NCI-H146 (cell line): ENCODE measurements at places on chromosomes 3 and 15.

GRCh38 chr15:41966414-41966812, 5.9 kb downstream of the EHD4 start:
- DNase-seq, result no peak

DNA sequence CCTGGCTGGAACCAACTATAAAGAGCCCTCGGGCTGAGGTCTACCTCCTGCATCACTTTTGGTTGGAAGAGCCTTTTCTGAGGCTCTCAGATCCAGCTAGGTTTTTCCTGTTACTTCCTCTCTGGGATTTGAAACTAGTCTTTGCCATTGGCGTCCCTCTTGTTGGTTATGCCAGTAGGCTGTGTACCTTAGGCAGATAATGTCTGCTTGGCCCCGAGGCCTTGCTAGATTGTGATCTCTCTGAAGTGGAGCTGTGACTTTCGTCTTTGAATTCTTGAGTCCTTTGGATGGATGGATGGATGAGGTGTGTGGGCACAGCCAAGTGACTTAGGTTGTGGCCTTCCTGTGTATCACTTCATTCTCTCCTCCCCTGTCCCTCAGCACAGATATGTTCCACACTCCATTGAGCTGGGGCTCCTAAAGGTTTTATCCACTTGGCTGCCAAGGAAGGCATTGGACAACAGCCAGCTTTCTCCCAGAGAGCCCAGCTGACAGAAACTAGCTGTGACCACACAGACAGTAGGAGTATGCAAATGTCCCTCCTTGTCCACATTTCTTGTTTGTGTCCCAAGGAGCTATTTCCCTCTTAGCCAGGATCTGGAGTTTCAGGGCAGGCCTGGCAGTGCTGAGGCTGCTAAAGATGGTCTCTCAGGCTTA, 7.9 kb upstream of the DNAJC17 start:
- DNase-seq, result no peak

- DNase-seq, result no peak
Measured at GRCh38 chr3:99638167-99638948, at the start of gene COL8A1. Gene COL8A1, plus strand, starts transcription at chr3:99638594. Its CDS starts 152,089 bp downstream, at chr3:99790683.

- no peak for DNase-seq
Measured at GRCh38 chr3:122943828-122944190, 83.8 kb downstream of the SEMA5B start.

- no peak for DNase-seq
Measured at GRCh38 chr15:78307976-78308375, 8.6 kb upstream of the SKIC8 start.

GRCh38 chr15:45378913-45379262, 544 bp upstream of the GATM start:
- DNase-seq, result no peak
